ENCODE measurements at places on chromosomes 1 and 21.

DNA sequence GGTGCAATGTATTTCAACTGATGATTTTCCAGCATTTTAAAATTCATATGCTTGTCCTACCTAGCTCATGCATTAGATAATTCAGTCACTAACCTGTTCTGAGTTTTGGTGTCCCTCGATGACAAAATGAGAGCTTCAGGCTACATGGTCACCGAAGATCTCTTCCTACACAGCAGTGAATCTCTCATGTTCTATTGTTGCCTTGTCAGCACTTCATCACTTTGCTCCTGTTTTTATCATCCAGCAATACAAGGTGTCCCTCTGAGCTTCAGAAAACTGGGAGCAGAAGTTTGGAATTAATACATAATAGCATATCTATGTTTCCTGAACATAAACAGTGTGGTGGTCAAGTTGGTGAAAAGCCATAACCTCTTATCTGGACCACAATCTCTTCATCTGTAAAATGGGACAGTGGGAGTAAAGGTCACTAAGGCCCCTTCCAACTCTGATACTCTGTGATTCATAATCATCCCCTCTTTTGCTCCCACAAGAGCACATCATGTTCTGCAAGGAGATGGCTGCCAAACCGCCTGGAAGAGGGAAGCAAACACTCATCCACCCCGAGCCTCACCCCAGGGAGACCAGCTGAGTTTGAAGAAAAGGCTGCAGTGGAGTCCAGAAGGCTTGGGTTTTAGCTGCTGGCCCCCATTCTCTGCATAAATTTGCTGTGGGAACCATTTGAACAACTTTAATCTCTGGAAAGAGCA is 137.9 kb upstream of the F3 start:
- DNase-seq = no peak

- no peak for DNase-seq
Observed at GRCh38 chr1:23895082-23895481, 18.1 kb downstream of the CNR2 start.

DNA sequence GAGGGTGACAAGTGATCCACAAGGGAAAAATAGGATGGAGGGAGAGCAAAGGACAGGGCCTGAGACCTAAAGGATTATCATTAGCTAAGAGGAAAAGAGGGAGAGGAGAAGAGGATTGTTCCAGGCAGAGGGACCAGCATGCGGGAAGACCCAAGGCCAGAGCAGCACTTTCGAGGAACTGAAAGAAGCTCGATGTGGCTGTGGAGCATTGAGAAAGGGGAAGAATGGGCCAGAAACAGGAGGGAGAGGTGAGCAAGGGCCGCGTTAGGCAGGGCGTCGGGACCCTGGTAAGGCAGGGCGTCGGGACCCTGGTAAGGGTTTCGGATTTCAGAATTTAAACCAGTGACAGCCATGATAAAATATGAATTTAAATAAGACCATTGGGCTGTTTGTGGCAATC is 22.8 kb upstream of the CSF1 start:
- no peak for DNase-seq

GRCh38 chr1:81197591-81197990 is 603.1 kb upstream of the ADGRL2 start:
- no peak for DNase-seq

DNA sequence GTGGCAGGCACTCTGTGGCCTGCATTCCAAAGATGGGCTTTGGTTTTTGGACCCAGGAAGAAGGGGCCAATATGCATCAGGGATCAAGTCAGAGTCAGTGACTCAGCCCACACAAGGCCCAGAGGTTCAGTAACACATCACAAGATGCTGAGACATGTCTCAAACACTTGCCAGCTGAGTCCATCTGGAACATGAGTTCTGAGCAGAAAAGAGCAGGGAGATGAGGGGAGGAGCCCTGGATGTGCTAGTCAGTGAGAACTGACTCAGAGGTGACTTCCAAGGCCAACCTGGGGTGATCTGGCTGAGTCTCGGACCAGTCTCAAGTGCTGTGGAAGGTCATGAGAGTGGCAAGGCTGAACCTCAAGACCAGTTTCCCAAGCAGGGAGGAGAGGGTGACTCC is 150.1 kb downstream of the CDC7 start:
- no peak for DNase-seq

DNA sequence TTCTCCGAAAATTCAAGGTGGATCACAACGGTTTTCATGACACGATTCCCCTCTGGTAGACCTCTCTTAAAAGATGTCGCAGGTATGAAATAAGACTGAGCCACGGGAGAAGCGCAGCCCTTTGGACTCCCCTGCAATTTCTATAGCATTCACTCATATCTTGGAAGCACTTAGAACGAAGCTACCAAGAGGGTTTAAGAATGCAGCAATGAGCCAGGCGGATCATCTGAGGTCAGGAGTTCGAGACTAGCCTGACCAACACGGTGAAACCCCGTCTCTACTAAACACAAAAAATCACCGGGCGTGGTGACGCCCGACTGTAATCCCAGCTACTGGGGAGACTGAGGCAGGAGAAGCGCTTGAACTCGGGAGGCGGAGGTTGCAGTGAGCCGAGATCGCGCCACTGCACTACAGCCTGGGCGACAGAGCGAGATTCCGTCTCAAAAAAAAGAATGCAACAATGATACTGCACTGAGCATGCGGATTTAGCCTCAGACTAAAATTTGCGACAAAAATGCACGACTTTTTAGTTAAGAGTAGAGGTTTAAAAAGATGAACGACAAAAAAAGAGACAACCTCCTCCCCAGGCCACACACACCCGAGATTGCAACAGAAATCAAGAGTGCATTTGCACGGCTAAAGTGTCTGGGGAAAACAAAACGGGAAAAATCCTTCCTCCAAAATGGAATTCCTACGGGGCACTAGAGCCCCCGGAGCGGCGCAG is 743 bp downstream of the TOMM20 start:
- DNase-seq = no peak

DNA sequence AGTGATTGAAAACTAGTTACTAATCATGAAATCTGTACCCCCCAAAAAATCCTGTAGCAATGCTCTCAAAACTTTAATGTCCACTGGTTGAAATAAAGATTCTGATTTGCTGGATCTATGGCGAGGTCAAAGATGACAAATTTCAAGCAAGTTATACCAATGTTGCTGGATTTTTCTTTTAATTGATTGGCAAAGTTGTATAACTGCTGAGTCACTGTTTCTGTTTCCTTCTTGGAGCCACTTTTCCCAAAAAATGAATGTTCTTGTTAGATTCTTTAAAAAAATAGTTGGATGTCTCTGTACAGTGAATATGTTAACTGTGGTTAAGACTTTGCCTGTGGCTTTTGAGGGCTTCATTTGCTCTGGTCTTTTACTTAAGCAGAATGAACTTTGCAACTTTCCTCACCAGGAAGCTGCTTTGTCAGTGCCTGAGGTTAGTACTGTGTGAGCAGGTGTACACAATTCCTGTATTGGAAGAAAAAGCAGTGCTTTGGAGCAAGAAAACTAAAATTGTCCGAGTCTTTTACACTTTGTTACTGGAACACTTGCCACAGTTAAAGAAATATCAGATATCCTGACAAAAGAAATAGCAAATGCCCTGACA is 1211.9 kb downstream of the MRPL39 start:
- no peak for DNase-seq

- DNase-seq = no peak
Observed at GRCh38 chr1:79614762-79615161, 608.2 kb upstream of the ADGRL4 start.

DNA sequence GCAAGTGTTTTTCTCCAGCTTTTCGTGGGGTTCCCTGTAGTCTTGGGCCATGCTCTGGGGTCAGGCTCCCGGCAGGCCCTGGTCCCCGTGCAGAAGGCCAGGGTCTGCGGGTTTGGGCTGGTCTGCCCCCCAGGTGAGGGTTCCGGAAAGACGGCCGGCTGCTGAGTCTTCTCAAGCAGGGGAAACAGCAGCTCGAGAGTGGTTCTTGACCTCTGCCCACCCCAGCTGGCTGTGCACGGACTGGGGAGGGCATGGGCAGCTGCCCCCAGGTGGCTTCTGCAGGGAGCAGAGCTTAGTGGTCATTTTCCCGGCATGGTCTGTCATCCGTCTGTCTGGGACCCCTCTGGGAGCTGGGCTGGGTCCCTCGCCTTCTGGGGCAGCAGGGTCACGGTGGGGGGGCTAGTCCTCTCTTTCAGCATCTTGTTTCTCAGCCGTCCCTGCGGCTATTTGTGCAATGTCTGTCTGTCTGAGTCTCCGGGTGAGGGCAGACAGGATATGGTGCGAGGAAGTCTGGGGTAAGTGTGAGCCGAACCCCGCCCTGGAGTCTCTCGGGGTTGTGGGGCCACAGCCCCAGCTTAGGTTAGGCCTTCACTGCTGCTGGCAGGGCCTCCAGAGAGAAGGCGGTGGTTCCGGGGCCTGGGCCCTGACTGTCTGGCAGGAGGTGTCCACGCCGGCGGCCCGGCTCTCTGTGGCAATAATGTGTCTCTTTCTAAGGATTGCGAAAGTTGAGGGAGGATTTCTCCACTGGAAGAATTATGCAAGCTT is 6.1 kb downstream of the SKI start:
- peak; percentile 92 for DNase-seq

DNA sequence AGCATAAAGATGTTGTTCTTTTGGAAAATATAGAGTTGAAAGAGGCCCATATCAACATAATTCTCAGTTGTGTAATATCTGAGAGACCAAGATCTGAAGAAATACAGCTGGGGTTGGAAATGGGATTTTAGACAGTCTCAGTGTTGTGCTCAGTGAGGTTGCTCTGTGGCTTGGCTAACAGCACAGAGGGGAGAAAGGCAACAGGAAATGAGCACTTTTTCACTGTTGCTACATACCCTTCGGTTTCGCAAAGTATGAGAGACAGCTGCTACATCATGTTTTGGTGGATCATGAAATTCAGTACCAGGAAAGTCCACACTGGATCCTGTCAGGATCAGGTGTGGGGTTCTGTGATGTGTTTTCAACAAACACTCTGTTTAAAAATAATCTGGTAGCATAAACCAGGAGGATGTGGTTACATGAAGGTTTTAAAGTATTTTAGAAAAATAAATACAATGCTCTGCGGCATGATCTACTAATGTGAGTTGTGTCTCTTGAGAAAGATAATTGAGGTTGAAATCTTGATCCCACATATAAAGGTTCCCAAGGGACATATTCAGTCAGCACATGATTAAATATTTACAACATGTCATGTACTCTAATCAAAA is 7.0 kb upstream of the GPR88 start:
- peak; percentile 87 for DNase-seq

DNA sequence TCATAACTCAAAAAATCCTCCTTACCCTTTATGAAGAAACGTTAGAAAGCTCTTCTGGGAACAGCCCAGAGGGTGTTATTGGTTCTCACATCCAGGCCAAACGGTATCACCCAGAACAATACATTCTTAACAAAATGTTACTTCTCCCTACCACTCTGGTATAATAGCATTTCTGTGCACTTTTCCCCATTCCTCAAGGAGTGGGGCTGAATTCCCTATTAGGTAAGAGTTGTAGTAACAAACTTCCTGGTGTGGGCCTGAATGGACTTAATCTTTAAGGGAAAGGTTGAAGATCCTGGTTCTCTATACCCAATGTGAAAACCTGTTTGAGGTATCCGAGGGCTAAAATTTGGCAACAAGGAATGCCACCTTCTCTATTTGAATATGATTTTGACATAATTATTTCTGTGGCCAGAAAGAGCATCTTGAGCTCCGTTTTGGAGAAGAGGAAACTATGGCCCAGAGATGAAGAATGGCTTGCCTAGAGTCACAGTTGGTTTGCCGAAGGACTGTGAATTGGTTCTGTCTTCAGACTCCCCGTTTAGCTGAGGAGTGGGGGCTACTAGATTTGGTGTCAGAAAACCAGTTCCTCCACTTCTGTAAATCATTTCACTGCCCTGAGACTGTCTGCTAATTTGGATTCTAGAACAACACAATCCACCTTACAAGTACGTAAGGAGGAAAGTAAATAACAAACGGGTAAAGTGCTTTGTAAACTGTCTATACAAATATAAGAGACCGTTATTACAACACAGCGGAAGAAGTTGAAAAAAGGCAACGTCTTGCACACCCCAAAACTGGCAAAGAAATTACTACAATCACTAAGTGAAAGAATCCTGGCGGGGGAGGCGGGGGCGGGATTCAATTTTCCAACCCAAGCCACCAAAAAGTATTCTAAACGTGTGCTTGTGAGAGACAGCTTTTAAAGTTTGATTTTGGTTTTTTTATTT is 2.3 kb downstream of the ANP32E start:
- peak; percentile 49 for DNase-seq

- DNase-seq = no peak
Observed at GRCh38 chr1:117635805-117636204, 30.0 kb downstream of the TENT5C start.

DNA sequence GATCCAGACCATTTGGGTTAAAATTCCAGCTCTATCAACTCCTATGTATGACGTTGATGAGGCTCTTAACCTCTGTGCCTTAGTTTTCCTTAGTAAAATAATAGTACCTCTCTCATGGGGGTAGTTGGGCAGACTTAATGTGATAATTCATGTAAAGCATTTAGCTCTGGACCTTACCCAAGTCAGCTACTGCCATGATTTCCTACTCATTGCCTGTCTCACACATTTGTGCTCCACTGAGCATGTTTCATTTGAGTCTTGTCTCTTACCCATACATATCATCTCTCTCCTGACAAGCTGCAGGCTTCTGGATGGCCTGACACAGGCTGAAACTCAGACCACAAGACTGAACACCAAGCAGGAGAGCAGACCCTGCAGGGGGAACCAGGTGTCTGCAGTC is 77.7 kb upstream of the ZBTB40 start:
- no peak for DNase-seq

DNA sequence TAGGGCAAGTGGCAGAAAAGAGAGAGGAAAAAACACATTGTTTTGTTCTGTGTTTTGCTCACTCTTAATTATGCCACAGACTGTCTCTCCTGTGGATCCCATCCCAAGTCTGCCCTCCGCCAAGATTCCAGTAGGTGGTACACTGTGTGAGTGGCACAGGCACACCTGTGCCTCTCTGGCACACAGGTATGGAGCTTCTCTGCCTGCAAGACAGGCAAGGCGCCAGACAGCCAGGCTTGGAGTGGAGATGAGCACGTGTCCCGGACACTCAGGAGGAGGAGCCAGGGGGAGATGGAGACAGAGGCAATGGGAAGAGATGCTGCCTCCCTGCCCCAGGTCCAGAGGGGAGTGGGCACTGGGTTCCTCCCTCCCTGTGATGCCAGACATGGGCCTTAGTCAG is 6.5 kb upstream of the GRIK3 start:
- DNase-seq = no peak

GRCh38 chr1:25360596-25361581 is 22.8 kb downstream of the TMEM50A start:
- DNase-seq = no peak

DNA sequence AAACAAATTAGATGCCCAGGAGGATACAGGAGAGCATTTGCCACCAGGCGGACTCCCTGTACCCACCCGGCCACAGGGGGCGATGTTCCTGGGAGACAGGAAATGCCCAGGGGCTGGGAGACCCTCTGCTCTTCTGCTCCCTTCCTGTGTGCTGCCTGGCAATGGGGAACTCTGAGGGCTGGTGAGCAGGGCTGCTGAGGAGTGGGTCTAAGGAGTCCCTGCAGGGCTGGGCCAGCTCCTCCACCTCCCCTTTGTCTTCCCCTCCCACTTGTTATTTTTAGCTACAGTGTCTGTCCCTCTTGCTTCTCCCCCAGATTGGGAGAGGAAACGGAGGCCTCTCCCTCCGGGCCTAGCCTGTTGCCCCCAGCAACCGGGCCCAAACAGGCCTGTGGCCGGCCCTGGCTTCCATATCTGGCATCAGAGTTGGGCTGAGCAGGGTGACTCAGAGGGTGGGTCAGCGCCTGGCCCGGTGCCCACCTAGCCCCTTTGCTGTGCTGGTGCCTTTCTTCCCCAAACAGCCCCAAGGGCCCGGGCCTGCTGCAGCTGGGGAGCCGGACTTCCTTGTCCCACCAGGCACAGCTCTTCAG is 11.6 kb downstream of the LMNA start:
- peak; percentile 98 for DNase-seq

- DNase-seq = no peak
Observed at GRCh38 chr21:26153758-26154157, 16.8 kb downstream of the APP start.

GRCh38 chr1:221840511-221841243 is 98.8 kb upstream of the DUSP10 start:
- no peak for DNase-seq

Measured in Kasumi-1 (cell line).